ENCODE measurements at places on chromosomes 6 and 20. TPM values are rescaled to one million over a fixed set of nuclear protein-coding genes. Genes with fewer than 3 reads are reported as not detected.

Gene BPI
- polyA plus RNA-seq, result not detected

Gene ZCCHC3
- 6.6 TPM for polyA plus RNA-seq

Gene BPIFA1
- polyA plus RNA-seq, result not detected

Gene JPH2
- 6.8 TPM for polyA plus RNA-seq

Gene HLA-DQA2
- polyA plus RNA-seq, result not detected

Gene GMEB2
- polyA plus RNA-seq, result 8.3 TPM

Gene RGS17
- 3.4 TPM for polyA plus RNA-seq

Gene TAP2
- 23.4 TPM for polyA plus RNA-seq

Gene PSORS1C1
- 3.3 TPM for polyA plus RNA-seq

Gene SRSF12
- polyA plus RNA-seq, result 0.14 TPM

Gene SLC17A9
- 0.09 TPM for polyA plus RNA-seq

Gene SEMG1
- not detected for polyA plus RNA-seq

Gene SCAND1
- polyA plus RNA-seq, result 17.4 TPM

Gene KCNG1
- 19.2 TPM for polyA plus RNA-seq

Gene RBM24
- 0.54 TPM for polyA plus RNA-seq

Gene SIRPG
- 0.60 TPM for polyA plus RNA-seq

Gene VSTM2L
- 4.4 TPM for polyA plus RNA-seq

Gene APCDD1L
- 2.7 TPM for polyA plus RNA-seq

Gene CRIP3
- polyA plus RNA-seq, result 0.39 TPM

Gene CTNNBL1
- 32.1 TPM for polyA plus RNA-seq

Gene MYLK4
- polyA plus RNA-seq, result 0.12 TPM

Gene TFAP2A
- polyA plus RNA-seq, result 18.8 TPM

Gene TP53TG5
- not detected for polyA plus RNA-seq

Gene EPB41L1
- 8.9 TPM for polyA plus RNA-seq

Gene BPIFB2
- not detected for polyA plus RNA-seq

Gene BFSP1
- 2.2 TPM for polyA plus RNA-seq

Gene LCA5
- 0.63 TPM for polyA plus RNA-seq

All from mammary epithelial cell (primary cell).